ENCODE measurements at places on chromosomes 2 and 18. TPM values are rescaled to one million over a fixed set of nuclear protein-coding genes. Genes with fewer than 3 reads are reported as not detected.
A peak's percentile ranks its signal among the peaks of the same experiment; 100 is the strongest.

DNA sequence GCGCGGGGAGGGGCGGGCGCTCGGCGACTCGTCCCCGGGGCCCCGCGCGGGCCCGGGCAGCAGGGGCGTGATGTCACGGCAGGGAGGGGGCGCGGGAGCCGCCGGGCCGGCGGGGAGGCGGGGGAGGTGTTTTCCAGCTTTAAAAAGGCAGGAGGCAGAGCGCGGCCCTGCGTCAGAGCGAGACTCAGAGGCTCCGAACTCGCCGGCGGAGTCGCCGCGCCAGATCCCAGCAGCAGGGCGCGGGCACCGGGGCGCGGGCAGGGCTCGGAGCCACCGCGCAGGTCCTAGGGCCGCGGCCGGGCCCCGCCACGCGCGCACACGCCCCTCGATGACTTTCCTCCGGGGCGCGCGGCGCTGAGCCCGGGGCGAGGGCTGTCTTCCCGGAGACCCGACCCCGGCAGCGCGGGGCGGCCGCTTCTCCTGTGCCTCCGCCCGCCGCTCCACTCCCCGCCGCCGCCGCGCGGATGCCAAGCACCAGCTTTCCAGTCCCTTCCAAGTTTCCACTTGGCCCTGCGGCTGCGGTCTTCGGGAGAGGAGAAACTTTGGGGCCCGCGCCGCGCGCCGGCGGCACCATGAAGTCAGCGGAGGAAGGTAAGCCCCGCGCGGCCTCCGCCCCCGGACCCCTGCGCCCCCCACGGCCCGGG lies at the start of gene NFATC1:
Gene NFATC1, plus strand, starts transcription at position 170 of the 644 bp plus-strand sequence. Its CDS starts 295 bp downstream, at position 465.
- peak; percentile 66 for DNase-seq

- DNase-seq = no peak
Observed at GRCh38 chr2:17749753-17750438, 3.7 kb downstream of the SMC6 start.

DNA sequence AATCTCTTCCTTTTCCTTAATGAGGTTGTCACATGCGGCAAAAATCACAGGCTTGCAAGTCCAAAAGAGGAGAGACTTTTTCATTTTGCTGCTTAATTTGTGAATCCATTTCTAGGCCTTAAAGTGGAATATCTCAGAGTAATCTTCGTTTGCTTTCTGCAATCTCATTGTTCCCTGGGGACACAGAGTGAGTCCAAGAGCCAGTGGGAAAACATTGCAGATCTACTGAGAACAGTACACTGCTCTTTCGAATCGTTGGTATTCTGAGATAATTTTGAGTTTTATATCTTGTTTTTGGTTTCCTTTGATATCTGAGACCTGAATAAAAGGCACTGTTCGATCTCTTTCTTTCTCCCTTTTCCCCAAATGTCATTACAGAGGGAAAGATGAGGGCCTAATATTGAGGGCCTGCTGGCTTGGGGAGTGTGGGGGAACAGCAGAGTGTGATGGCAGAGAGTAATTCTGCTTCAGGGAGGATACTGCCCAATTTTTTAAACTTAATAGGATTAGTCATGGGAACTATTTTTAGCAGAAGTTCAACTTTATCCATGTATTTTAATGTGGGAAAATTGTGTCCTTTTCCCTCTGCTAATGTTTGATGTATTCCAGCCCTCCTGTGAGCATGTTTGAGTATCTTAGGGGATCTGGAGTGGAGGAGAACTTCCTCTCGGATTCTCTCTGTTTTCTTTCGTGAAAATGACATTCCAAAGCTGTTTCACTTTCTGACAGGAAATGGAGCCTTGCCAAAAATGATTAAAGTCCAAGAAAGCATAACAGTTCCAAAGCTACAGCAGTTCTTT lies 418.2 kb upstream of the ZEB2 start:
- no peak for DNase-seq

- DNase-seq = no peak
Observed at GRCh38 chr2:25044011-25044410, 2.1 kb downstream of the EFR3B start.

- no peak for DNase-seq
Observed at GRCh38 chr2:73995810-73996209, 11.1 kb downstream of the TET3 start.

- no peak for DNase-seq
Observed at GRCh38 chr2:109209412-109209811, 80.4 kb downstream of the SH3RF3 start.

DNA sequence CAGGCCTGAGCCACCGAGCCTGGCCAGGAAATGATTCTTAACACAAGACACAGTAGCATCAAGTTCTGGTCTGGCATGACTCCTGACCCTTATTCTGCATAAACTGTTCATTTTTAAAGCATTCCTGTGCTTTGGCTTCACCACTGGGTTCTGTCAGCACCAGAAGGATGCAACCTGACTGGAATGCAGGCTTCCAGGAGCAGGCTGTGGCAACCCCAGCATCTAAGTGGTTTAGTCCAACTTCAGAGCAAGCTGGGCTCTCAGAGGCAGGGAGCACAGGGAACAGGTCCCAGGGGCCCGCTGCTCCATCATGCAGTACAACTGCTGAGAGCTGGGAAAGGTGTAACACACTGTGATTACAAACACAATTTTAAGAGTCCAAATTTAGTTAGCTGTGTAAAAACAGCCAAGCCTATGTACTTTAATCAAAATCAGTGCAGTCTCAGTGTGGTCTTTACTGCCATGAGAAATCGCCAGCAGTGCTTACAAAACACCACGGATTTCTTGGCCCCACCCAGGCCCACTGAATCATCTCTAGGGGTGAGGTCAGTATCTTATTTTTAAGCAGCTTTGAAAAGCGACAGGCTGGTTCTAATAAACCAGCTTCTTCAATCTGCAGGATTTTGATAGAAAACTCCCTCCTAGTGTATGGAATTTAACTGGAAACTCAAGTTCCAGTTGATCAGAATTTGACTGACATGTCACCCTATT lies 44.4 kb upstream of the TMEM182 start:
- DNase-seq = no peak

GRCh38 chr18:62767321-62767720 lies 52.0 kb downstream of the PHLPP1 start:
- DNase-seq = no peak

Gene UGT1A3
- not detected for total RNA-seq

Gene ITGA4
- total RNA-seq = 150 TPM

Gene GALR1
- not detected for total RNA-seq
